SIG-M5 (cell line): ENCODE measurements at places on chromosomes 2 and 18.
A peak's percentile ranks its signal among the peaks of the same experiment; 100 is the strongest.

DNA sequence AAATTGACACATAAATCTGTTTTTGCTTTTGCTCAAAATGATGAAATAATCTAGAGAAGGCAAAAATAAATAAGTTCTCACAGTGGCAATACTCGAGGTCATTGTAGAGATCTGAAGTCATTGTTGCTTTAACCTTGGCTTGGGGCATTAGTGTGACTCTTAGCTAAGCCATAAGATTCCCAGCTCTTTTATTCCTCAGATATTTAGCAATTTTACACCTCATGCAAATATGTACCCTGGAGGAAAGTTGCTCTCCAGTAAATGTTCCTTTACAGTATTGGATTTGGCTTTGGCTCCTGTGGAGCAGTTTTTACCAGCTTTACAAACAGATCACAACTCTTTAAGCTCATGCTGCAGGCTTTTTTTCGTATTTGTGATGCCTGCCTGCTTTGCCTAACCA, 134.2 kb upstream of the NABP1 start:
- DNase-seq = no peak

- DNase-seq = no peak
These were observed 30.7 kb downstream of the ATP8B1 start for GRCh38 chr18:57772387-57772799.

GRCh38 chr2:176491172-176491904, 222.1 kb downstream of the MTX2 start:
- DNase-seq = no peak

- no peak for DNase-seq
These were observed 41.2 kb downstream of the RALBP1 start for GRCh38 chr18:9516437-9517064.

DNA sequence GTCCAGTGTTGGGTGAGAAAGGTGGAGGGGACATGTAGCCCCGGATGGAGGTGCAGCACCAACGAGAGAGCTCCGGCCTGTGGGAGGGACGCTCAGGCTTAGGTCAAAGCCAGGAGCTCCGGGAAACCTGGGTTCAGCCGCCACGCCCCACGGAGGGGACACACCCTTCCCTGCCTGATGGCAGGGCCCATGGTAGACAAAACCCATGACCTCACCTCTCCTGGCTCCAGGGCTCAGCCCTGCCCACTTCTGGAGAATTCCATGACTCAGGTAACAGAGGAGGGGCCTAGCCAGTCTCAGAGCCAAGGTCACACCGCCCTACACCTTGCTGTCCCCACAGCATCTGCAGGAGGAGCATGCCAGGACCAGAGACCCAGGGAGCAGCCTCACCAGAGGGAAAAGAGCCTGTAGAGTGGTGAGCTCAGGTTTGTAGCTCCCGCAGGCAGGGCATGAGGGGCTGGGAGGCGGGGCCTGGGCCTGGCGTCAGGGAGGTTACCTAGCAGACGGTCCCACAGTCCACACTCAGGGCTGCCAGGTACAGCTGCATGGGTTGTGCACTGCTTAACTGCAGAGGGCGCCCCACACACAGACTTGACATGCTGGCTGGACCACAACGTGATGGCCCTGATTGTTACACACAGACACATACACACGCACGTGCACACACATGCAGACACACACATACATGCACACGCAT, 70.8 kb upstream of the SMAD7 start:
- DNase-seq = no peak

GRCh38 chr2:38512211-38512610, 90.5 kb downstream of the HNRNPLL start:
- DNase-seq = no peak

GRCh38 chr2:80169811-80170594, 134.5 kb downstream of the LRRTM1 start:
- no peak for DNase-seq

GRCh38 chr2:127225186-127225960, 5.3 kb upstream of the CYP27C1 start:
- no peak for DNase-seq

GRCh38 chr2:234772733-234773060, 179.1 kb upstream of the SH3BP4 start:
- DNase-seq = no peak

DNA sequence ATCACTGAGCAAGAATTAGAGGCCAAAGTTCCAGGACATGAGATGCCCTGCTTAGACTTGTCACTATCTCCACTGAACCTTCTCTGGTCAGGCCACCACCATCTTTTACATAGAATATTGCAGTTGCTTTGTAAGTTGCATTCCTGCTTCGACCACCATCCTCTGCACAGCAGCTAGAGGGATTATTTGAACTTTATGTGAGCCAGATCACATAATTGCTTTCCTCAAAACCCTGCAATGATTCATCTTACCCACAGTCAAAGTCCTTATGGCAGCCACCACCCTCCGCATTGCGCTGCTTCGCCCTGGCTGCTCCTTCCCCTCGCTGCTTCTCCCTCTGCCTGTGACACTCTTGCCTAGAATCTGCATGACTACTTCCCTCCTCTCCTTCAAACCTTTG, 111.3 kb downstream of the EML6 start:
- DNase-seq = no peak

DNA sequence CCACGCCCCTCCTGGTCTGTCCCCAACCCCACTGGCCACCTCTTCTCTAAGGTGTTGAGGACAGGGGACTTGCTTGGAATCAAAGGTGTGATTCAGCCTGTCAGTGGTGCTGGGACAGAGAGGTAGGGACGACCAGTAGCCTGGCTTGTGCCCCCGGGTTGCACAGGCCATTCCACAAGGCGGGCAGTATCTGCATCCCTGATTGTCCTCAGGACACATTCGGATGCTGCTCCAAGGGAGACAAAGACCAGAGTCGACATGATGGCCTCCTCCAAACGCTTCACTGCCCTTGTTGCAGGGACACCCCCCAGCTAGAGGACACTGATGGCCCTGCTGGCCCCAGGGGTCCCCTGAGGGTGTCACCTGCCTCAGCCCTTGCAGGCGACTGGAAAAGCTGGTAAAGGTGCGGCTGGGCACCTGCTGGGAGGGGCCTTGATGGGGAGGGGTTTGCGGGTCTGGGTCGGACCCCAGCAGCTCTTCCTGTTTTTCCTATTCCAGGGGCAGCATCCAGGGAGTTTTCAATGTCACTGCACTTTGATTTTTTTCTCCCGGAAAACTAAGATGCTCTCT, 98.0 kb downstream of the PTGR3 start:
- DNase-seq = no peak

- no peak for DNase-seq
These were observed 55.1 kb downstream of the CYP27C1 start for GRCh38 chr2:127164761-127165538.

GRCh38 chr2:205566606-205567168, 115.6 kb upstream of the NRP2 start:
- DNase-seq = no peak

GRCh38 chr18:13491138-13491537, 235.2 kb downstream of the FAM210A start:
- DNase-seq = no peak

DNA sequence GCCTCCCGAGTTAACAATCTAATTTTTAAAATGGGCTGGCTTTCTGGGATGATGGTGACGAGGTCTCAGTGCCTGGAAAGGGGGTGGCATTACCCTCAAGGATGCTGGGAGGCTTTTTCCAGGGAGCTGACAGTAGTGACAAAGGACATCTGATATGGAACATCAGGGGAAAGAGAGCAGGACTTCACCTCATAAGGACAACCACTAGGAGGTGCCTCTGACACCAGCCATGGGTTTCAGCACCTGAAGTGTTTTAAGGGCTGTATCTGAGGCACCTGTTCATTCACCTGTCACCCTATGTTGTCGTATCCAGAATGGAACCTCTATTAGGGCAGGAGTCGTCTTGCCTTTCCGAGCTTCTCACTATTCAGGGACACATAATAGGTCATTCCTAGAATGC, 10.8 kb downstream of the IL36B start:
- no peak for DNase-seq

DNA sequence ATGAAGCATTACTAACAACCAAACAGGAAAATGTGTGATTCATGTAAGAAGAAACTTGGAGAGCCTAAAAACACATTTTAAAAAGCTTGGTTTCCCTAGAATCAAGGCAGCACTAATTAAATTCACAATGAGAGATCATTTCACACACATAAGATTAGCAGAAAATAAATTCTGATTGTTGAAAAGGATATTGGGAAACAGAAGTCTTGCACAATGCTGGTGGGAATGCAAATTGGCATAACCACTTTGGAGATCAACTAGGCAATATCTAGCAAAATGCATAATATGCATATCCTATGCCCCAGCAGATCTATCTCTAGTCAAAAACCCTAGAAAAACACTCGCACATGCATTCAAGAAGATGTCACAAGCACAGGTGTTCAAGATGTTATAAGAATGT, 75.3 kb upstream of the SIX3 start:
- DNase-seq = no peak

GRCh38 chr2:104318001-104318665, 535.8 kb upstream of the POU3F3 start:
- no peak for DNase-seq

DNA sequence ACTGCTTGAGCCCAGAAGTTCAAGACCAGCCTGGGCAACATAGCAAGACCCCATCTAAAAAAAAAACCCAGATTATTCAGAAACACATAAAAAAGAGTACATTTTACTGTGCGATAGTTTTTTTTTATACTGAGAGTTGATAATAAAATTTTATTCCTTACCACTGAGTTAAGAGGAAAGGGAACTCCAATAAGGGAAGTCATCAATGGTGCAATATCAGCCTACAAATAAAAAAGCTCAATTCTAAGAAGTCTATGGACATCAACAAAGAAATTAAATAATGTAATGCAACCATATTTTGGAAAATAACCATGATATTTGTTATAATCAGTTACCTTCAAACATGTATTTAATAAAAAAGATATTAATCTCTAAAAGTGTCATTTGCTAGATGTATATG, 46.6 kb downstream of the PIGN start:
- DNase-seq = no peak

DNA sequence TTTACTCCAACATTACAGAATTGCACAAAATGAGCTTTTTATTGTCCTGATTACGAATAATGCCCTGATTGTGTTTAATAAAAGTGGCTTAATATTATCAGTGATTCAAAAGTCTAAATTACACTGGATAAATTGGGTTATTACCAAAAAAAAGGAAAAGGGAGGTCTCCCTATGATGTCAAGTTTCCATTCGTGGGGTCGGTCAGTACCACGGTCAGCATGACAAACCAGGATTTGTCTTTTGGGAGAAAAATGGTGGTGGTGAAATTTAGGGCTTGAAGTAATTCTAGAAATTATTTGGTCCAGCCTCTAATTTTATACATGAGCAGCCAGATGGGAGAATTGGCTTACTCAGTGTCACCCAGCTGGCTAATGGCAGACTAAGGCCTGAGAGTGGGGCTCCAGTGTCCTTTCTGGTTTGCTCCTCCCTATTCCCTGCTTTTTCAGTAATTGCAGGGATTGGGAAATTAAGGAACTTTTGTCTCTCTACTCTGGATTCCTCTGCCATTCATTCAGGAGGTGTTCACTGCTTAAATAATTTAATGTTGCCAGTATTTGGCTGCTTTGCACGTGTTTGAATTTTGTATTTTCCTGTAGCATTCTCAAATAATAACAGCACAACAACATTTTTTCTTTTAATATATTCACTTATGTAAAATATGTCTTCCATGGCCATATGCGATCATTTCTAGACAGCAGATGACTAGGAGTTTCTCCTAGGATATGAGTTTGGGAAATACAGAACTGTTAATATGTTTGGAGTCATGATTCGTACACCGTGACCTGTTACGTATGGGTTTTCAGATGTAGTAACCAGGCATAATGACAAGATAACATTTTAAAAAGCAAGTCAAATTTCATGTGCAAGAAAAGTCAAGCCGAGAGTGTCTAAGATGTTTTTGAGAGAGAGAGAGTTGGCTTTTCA, 128.9 kb upstream of the NOSTRIN start:
- no peak for DNase-seq

GRCh38 chr2:159712929-159713420, 669 bp downstream of the MARCHF7 start:
- DNase-seq = no peak

GRCh38 chr2:195649629-195650190, 7.3 kb upstream of the SLC39A10 start:
- DNase-seq = peak; percentile 7

GRCh38 chr2:16553226-16553625, 112.4 kb downstream of the CYRIA start:
- DNase-seq = no peak

- DNase-seq = no peak
These were observed 622.1 kb upstream of the ID2 start for GRCh38 chr2:8059794-8060193.

DNA sequence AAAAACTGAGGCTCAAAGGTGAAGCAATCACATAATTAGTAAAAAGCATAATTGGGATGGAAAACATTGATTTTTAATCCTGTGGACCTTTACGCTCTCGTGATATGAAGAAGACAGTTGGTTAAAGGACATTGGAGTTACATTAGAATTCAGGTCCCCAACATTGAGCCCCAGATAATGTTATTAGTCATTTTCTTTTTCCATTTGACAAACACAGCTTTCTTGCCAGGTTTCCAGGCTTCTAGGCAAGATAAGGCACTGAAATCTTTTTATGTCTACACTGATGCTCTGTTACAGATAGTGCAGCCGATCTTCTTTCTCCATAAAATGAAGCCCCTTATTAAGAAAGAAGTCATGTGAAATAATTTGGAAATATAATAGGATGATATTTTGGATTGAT, 38.5 kb downstream of the MYO3B start:
- DNase-seq = no peak

DNA sequence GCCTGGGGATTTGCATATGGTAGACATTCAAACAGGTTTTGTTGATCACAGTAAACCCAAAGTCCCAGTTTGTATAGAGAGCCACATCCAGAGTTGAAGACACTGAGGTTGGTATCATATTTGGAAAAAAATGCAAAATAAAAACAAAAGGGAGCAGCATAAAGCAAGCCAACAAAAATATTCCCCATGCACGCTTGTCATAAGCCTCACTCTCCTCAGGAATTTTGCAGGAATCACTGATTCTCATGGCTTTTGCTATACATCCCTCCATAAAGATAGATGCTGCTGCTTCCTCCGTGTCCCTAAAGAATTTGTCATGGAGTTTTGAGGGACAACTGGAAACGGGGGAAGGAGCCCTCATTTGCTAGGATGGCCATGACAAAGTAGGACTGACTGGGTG, 108.8 kb upstream of the TCF4 start:
- DNase-seq = no peak

DNA sequence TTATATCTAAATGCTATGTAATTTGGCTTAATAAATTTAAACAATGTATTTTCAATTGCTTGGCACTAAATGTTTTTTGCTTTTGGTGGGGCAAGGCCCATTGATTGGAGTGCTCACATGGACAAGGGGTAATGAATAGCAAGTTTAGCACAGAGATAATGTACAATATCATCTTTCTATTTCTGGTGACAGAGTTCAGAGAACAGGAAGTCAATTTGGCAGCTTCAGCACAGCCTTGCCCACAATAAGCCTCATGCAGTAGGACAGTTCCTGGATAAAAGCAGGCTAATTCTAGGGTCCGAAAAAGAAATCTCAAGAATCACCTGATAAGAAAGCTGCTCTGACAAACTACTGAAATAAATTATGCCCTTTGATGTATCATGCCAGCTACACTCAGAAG, 443.9 kb upstream of the FSHR start:
- DNase-seq = no peak

GRCh38 chr2:74512744-74513604, 1.3 kb upstream of the TLX2 start:
- DNase-seq = no peak

- DNase-seq = no peak
These were observed 125.8 kb upstream of the COPS8 start for GRCh38 chr2:236959876-236960275.
